ENCODE measurements at places on chromosomes 4 and X. TPM values are rescaled to one million over a fixed set of nuclear protein-coding genes. Genes with fewer than 3 reads are reported as not detected.

- no peak for DNase-seq
These were observed 23.1 kb upstream of the SLC6A14 start for GRCh38 chrX:116413273-116413672.

DNA sequence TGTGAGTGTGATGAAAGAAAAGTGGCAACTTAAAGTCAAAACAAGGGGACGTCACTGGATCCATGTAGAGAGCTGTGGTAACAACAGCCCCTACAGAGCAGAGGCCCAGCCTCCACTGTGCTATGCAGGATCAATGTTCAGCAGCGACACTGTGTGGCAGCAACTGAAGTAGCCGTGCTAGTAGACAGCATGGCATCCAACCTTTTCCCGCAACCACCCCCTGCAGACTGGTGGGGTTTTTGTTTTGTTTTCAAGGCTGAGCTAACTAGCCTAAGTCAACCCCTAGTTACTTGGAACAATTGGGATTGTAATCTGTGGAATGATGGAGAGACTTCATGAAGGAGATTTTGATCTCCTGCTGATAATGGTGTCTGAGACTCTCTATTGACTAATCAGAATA, 44.4 kb upstream of the PPARGC1A start:
- no peak for DNase-seq

GRCh38 chr4:144591401-144591800, 54.6 kb upstream of the HHIP start:
- DNase-seq, result no peak

DNA sequence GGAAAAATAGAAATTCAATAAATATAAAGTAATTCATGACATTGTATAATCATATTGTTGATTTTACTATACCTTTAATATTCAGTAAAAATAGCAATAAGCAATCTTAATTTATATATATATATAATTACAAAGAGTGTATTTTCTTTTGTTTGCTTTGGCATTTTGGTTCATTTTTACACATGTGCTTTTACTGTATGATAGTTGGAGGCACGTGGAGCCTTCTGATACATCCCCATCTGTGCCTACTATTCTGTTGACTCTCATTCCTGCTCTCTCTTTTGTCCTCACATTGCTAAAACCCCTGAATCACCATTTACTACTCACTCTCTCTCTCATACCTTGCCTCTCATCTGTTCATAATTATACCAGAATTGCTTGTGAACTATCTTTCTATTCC, 106.4 kb upstream of the NDST4 start:
- DNase-seq, result no peak

PHEX gene
- total RNA-seq, result 1.4 TPM

PABPC1L2A gene
- total RNA-seq, result not detected

MAGIX gene
- 1.2 TPM for total RNA-seq

LUZP4 gene
- total RNA-seq, result not detected

VCX2 gene
- not detected for total RNA-seq

PCDH7 gene
- 139 TPM for total RNA-seq

ITGB1BP2 gene
- 2.1 TPM for total RNA-seq
